SHP77 (cell line): ENCODE measurements at places on chromosomes 13 and 19.

DNA sequence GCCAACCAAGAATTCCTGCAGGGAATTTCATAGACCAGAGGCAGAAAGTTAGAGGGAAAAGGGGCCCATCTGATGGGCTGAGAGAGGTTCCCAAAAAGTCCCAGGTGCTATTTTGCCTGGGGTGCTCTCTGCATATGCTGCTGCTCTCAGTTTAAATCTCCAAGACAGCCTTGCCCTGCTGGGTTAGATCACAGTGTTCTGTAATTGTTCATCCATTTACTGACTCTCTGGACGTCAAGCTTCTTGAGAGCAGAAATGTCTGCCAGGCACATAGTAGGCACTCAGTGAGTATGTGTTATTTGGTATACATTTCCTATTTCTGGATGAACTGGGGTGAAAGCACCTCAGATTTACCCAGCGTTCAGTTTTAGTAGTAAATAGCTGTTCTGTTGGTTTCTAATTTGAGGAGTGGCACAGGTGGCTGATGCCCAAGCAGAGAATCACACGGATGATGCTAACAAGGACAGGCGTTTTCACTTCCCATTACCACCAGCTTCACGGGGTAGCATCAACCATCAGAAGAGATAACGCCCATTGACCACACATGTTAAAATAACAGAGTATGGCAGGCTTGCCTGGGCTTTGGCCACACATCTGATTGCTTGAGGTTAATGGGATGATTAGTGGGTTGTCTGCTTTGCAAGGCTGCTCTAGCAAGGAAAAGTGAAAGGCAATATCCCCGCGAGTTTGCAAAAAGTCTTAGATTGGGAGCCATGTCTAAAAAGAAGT lies 161.1 kb downstream of the SLC7A1 start:
- DNase-seq: no peak

DNA sequence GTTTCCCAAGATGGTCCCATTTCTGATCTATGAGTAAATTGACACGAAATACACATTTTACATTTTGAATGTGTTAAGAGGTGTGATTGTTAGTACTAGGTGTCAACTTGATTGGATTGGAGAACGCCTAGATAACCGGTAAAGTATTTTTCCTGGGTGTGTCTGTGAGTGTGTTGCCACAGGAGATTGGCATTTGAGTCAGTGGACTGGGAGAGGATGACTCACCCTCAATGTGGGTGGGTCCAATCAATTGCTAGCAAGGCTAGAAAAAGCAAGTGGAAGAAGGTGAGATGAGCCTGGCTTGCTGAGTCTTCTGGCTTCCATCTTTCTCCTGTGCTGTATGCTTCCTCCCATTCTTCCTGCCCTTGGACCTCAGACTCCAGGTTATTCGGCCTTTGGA lies 960.7 kb upstream of the PCDH9 start:
- DNase-seq: no peak

DNA sequence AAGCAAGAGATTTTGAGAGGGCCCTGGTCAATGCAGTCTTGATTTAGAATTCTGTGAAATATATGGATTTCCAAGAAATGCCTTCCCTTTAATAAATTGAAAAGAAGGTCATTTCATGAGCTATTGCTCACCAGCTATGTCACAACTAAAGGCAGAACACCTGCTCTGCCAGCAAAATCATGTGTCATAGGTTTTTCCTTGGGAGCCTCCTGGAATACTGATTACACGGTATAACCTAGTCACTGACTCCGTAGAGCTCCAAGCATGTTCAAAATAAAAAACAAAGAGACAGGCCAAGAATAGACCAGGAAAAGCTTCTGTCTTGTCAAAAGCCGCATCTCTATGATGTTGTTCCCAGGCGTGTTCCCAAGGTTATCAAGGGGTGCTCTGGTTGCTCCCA lies 45.5 kb downstream of the HSPH1 start:
- DNase-seq: no peak

DNA sequence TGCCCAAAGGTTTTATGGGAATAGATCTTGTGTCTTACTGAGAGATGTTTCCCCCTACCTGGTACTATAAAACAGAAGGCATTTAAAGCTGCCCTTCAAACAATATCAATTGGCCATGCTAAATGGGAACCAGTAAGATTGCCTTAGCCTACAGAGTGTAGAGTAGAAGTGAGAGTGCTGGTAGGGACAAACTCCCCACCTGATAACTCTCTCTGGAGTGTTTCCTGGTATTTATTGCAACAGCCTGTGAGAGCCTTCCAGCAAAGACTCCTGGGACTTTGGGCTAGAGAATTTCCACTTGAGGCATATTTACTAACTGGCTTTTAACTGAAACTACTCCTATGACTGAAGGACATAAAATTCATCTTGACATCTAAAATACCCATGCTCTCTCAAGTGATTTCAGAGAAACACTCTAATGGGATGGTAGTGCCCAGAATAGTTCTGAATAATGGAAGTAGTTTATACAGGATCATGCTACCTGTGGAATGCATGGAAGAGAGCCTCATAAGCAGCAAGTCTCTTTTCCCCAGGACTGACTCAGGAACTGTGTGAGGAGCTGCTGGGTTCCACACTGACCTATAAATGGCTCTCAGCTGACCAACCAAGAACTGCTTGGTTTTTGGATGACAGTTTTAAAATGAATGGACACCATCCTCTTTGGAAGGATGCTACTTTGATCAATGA lies 132.7 kb upstream of the SLITRK5 start:
- DNase-seq: no peak

DNA sequence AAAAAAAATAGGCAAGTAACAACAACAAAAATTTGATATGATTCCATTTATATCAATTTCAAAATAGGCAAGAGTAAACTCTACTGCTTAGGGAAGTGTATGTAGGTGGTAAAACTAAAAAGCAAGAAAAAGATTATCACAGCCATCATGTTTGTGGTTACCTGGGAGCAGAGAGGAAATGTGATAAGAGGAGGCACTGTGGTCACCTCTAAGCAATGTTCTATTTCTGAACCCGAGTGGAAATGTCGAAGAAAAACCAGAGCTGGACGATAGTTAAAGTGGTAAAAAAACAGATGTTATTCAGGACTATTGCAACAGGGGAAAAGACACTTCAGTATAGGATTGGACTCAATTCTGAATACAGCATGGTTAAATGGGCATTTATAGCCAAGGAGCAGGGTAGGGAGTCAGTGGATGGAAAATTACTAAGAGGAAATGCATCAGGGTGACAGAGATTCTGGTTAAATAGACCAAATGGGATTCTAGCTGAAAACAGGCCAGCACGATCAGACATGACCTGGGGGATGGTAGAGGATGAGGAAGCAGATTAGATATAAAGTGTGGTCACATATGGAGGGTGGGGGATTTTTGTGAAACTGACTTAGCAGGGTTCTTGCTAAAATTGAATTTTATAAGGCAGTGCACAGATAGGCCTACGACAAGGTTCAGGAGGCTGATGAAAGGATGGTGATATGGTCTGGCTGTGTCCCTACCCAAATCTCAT lies 6.0 kb upstream of the TEX30 start:
- no peak for DNase-seq

GRCh38 chr13:95512424-95512823 lies 40.1 kb upstream of the CLDN10 start:
- no peak for DNase-seq

- peak; percentile 97 for DNase-seq
Observed at GRCh38 chr13:108915634-108916512, 286.5 kb downstream of the MYO16 start.

DNA sequence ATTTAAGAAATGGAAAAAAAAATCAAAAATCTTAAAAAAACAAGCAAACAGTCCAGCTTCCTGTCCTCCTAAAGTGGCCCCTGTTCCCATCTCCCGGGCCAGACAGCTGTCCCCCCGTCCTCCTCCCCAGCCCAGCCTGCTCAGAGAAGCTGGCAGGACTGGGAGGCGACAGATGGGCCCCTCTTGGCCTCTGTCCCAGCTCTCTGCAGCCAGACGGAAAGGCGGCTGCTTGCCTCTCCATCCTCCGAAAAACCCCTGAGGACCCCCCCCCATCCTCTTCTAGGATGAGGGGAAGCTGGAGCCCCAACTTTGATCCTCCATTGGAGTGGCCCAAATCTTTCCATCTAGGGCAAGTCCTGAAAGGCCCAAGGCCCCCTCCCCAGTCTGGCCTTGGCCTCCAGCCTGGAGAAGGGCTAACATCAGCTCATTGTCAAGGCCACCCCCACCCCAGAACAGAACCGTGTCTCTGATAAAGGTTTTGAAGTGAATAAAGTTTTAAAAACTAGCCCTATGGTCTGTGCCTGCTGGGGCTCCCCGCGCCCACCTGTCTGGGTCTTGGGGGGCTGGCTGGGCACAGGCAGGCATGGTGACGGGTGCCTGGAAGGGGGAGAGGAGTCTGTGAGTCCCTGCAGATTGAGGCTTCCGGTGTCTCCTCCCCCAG lies 3.8 kb downstream of the GADD45GIP1 start:
- DNase-seq: no peak

GRCh38 chr13:26508885-26509284 lies 48.6 kb upstream of the WASF3 start:
- DNase-seq: peak; percentile 9

GRCh38 chr19:4376991-4377781 lies 23.2 kb downstream of the SH3GL1 start:
- no peak for DNase-seq

GRCh38 chr13:111304041-111304544 lies 16.3 kb upstream of the TEX29 start:
- DNase-seq: no peak

DNA sequence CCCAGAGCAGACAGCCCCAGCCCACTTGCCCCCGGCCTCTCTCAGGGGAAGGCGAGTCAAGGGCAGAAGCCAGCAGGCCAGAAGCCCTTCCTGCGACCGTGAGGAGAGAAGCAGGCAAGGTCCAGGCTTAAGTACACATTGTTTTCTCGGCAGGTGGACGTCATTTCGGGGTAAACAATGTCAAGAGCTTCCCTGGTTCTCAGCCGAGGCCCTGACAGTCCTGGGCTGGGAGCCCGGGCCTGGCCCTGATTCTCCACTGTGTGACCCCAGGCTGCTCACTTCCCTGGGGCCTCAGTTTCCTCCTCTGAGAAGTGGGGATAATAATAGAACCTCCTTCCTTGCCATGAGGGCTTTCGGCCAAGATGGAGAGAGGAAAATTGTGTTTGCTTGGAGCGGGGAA lies 19.4 kb downstream of the PLVAP start:
- peak; percentile 41 for DNase-seq

DNA sequence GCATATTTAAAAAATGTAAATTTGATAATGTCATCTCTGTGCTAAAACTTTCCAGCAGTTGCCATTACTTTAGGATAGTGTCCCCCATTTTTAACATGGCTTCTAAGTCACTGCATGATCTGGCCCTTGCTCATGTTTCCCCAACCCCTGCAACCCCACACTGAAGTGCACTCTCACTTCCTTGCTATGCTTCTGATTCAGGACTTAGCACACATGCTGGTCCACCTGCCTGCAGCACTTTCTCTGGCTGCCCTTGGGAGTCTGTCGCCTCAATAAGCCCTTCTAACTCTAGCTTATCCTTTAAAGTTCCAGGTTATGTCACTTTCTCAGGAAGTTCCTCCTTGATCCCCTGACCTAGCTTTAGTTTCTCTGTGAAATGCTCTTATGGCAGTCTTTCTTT lies 241.0 kb downstream of the POSTN start:
- no peak for DNase-seq

- DNase-seq: no peak
Observed at GRCh38 chr19:45306040-45306439, 16.6 kb downstream of the CKM start.

DNA sequence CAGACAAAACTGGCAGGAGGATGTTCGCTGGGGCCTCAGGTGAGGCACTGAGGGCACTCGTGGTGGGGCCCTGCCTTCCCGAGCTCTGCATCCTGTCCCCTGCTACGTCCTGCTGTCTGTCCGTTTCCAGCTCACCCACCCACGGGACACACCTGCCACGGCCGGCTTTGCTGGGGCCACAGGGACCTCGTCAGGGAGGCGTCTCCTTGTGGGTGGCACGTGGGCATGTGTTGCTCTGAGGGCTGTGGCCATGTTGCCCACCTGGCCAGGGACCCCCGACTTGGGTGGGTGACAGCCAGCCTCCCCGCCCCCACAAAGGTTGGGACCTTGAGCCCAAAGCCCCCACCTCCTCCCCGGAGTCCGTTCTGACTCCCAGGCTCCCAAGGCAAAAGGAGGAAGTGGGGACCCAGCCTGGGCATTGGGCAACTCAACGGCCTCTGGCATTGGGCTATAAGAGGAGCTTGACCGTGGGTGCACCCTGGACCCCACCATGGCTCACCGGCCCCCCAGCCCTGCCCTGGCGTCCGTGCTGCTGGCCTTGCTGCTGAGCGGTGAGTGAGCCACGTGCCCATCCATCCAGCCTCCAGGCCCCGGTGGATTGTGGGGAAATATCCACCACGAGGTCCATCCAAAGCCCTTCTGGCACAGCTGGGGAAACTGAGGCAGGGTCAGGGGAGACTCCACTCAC lies at the start of gene PRTN3:
PRTN3 (plus strand) TSS at position 481 of the 688 bp plus-strand sequence; CDS start at position 491, 10 bp downstream.
- no peak for DNase-seq

- DNase-seq: peak; percentile 40
Observed at GRCh38 chr19:36266375-36266961, 51.6 kb downstream of the ZNF146 start.

DNA sequence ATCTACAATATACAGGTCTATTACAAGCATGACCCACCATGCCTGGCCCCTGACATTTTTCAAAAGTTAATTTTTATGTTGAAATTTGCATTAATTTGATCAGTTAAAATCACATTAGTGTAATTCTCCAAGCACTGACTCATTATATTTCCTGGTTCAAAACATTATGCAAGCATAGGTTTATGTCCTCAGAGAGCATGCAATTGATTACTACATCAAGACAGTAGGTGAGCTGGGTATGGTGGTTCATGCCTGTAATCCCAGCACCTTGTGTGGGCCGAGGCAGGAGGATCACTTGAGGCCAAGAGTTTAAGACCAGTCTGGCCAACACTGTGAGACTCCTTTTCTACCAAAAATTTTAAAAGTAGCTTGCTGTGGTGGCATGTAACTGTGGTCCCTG lies 248.8 kb upstream of the KLHL1 start:
- DNase-seq: no peak

- no peak for DNase-seq
Observed at GRCh38 chr13:40776681-40777165, 5.7 kb upstream of the MRPS31 start.

DNA sequence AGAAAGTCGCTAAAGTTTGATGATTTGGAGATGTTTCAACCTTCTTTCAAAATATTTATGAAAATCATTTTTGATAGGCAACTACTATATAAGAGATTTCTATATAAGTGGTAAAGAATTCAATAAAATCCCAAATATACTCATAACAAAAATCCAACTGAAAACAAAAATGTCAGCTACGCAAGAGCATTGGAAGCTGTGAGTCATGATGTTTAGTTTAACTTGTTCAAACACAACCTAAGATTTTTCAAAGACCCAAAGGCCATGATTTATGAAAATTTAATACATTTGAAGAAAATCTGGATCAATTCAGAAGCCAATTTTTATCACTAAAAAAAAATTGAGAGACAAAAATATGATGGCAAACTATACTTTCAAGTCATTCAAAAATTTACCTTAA lies 226.6 kb downstream of the MZT1 start:
- DNase-seq: no peak

DNA sequence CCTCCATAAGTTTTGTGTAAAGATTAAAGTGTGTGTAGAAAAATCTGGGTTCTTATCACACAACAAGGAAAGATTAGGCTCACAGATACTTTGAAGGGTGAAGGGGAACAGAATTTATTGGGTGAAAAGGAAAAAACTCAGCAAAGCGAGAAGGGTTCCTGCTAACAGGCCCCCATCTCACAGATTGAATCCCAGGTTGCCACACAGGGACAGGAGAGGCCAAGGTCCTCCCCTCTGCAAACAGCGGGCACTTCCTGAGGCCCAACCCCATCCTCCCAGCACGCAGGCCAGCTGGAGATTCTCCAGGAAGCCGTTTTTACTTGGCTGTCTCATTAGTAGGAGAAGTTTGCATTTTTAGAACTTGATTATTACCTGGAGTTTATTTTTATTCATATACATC lies 15.2 kb upstream of the ERCC5 start:
- DNase-seq: no peak

GRCh38 chr19:45423589-45424190 lies at the start of gene ERCC1:
ERCC1 (minus strand) TSS chr19:45423917; CDS start chr19:45423374, 543 bp downstream.
- peak; percentile 98 for DNase-seq
